Progenitor cell of endocrine pancreas (in vitro differentiated cells): ENCODE measurements at places on chromosomes 2 and 18.

- DNase-seq = no peak
These were observed 20.9 kb upstream of the LMAN1 start for GRCh38 chr18:59379772-59380522.

DNA sequence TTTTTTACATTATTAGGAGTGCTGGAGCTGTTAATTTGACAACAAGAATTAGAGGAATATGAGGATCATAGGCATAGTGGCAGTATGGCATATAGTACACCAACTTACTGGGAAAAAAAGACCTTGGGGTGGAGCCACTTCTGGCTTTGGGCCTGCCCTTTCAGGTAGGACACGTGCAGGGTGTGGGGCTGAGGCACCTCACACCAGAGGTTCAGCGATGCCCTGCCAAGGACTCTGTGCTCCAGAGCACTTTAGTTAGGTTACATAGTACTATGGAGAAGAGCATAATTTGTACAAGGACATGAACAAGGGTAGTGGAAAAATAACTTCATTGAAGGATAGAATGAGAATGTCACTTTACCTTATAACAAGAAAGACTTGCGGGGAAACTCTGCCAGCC is 77.1 kb upstream of the CD302 start:
- DNase-seq = no peak

DNA sequence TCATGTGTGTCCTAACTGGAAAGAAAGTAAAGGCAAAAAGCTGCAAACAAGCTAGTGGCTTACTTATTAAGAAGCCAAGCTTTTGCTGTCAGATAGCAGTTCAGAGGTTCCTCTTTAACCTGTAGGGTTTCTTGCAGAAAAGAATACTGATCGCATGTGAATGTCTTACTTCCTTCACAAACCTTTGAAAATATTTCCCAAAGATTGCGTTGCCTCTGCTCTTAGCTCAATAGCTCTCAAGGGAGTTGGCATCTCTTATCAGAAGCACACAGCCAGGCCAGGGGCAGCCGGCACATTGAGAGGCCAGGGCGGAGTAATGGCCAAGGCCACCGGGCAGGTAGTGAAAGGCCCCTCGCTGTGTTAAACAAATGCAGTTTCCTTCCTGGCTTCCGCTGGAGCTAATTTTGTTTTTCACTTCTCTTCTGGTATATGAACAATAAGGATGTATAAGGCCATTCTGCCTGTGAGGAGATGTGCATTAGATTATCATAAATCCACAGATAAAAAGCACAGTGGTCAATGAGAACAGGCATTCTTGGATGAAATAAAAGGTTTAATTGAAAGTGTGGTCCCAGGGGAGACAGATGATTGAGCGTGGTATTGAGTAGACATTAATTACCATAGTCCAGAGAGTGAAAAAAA is 542.4 kb upstream of the NRP2 start:
- DNase-seq = peak; percentile 13

DNA sequence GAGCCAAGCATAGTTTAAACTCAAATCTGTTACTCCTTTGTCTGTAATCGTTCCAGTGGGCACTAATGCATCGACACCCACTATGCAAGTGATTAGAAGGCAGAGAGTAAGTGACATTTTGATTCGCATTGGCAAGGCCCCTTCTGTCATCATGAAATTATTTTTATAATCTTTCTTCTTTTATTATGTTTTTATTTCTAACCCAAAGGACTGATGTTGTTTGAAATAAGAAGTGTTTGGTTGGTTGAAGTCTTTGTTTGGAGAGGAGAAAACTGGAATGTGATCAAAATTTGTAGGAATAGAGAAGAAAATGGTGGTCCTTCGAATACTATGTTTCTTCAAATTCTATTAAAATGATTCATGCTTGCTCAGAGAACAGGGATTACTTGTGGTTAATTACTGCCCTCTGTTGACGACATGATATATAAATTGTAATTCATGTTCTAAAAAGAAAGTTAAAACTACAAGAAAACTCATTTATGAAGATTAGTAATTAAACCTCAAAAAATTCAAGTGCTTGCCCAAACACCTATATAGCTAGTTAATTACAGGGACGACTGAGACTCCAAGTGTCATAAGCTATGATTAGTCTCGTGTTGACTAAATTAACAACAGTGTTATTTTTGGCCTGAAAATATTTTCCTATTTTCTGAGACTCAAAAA is 26.4 kb upstream of the TFPI start:
- DNase-seq = no peak

- DNase-seq = no peak
These were observed 51.8 kb downstream of the COA5 start for GRCh38 chr2:98556344-98557033.

- DNase-seq = no peak
These were observed 24.5 kb downstream of the RTTN start for GRCh38 chr18:70181015-70181414.

- no peak for DNase-seq
These were observed 43.3 kb downstream of the CMPK2 start for GRCh38 chr2:6822406-6822805.

GRCh38 chr2:108825736-108826135 is 39.2 kb downstream of the CCDC138 start:
- DNase-seq = no peak

GRCh38 chr2:118978064-118978463 is 36.1 kb downstream of the MARCO start:
- DNase-seq = no peak

DNA sequence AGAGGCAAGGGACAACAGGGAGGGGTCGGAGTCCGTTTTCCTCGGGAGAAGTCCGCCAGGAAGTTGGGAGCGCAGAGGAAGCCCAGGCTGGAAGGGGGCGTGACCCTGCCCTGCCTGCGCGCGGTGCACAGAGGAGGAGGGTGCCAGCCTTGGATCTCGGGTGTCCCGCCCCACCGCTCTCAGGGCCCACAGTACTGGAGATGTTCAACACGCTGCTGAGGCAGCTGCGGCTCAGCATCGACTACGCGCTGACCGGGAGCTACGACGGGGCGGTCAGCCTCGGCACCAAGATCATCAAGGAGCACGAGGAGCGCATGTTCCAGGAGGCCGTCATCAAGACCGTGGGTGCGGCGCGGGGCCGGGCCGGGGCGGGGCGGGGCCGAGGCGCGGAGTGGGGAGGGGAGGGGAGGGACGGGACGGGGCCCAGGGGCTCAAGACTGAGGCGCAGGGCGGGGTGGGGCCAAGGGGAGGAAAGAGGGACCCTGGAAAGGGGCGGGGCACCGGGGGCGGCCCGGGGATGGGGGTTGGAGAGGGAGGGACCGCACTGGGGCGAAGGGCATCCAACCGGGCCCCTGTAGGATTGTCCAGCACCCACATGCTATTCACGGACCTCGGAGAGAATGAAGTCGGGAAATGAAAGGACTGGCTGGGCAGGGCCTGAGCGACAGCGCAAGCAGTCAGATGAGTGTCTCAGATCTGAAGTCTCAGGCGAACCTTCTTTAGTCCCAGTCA is 36.6 kb downstream of the POMC start:
- DNase-seq = no peak

DNA sequence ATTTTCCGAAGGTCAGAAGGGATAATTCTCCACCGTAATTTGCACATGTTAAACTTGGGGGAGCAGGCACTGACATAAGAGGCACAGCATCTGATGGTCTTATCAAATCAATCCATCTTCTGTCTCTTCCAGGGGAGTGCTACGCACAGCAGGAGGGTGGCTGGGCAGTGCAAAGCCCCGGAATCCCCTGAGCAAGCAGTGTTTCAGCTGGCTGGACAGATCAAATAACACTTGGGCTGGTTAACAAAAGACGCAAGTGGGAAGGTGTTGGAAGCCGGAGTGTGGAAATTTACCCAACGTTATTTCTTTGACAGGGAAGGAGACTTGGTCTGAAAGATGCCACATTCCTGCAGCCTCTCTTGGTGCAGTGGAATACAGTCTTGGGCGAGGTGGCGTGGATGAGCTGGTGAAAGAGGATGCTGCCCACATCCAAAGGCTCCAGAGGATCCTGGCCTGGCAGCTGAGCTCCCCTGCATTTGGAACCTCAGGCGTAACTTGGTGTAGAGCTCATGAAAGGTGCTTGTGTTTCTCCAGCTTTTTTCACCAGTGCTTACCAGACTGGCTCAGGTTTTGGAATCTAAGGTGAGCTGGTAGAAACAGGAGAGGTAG is 103.0 kb downstream of the MAPK4 start:
- no peak for DNase-seq

DNA sequence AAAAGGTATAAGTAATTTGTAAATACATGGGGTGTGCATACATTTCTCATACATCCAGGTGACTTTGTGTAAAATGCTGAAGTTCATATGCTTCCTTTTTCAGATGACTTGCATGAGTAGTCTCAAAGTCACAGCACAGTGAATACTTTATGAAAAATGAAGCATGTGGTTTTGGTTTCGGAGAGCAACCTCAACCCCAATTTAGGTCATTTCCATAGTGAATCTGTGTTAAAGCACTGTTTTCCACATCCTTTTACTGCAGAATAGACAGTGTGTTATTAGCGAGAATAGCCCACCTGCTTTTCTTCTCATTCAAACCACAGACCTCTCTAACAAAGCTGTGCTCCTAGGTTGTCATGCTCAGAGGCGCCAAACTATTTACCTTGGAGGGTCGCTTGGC is 204.4 kb upstream of the RASGRP3 start:
- no peak for DNase-seq
